T-cell (primary cell): ENCODE measurements at places on chromosomes 5 and 9. TPM values are rescaled to one million over a fixed set of nuclear protein-coding genes. Genes with fewer than 3 reads are reported as not detected.

- DNase-seq = no peak
Observed at GRCh38 chr5:135150767-135151166, 116.7 kb upstream of the PITX1 start.

DNA sequence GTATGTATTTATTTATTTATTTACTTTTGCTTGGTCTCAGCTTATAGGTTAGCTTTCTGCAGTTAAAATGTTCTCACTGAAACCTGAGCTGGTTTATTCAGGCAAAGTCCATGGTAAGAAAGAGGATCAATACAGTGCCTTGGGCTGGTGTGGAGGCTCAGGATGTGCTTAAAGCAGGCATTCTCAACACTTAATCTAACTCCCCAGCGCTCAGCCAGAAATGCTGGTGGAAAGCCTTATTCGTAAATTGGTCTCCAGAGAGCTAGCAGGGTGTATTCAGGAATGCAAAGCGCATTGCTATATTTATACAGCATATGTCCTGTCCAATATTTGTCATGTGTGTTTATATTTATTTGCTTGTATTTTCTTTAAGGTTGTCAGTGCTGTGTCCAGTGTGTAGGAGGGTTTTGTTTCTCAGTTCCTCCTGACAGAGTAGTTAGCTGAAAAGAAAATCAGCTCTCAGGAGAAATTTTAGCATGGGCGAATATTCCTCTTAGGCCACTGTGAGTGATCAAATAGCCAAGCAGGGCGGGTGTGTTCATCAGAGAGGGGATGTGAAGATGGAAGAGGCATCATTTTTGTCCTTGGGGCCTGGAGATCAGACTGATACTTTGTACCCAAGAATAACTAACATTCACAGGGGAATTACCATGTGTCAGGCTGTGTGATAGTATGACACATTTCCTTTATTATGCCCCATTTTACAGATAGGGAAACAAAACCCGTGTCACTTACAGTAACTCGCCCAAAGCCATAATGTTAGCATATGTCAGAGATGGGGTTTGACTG lies 65.8 kb downstream of the DOCK2 start:
- no peak for DNase-seq

GRCh38 chr5:142981886-142982820 lies 212.0 kb downstream of the ARHGAP26 start:
- no peak for DNase-seq

The C9orf153 gene
- 0.44 TPM for total RNA-seq

The SPATA31D4 gene
- total RNA-seq = not detected

- DNase-seq = no peak
Observed at GRCh38 chr9:94082956-94083355, 1.3 kb upstream of the PTPDC1 start.

The ACTBL2 gene
- not detected for total RNA-seq

GRCh38 chr5:155148694-155149093 lies 135.1 kb downstream of the KIF4B start:
- DNase-seq = no peak
